Foreskin melanocyte (primary cell): ENCODE measurements at places on chromosomes 6 and 20.

- no peak for DNase-seq
Observed at GRCh38 chr20:12740647-12741046, 268.1 kb upstream of the SPTLC3 start.

DNA sequence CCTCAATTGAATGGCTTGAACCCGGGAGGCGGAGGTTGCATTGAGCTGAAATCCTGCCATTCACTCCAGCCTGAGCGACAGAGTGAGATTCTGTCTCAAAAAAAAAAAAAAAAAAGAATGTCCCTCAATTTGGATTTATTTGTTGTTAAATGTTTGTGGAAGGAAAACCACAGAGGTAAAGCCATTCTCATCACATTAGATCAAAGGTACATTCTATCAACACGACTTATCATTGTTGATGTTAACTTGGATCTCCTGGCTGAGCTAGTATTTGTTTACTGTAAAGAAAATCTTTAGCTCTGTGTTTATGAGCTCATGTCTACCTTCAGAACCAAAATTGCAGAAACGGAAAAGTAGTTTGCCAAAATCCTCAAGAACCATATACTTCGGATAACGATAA is 91.4 kb upstream of the SALL4 start:
- DNase-seq, result no peak

GRCh38 chr20:58665606-58666005 is 14.5 kb downstream of the STX16 start:
- DNase-seq, result no peak

DNA sequence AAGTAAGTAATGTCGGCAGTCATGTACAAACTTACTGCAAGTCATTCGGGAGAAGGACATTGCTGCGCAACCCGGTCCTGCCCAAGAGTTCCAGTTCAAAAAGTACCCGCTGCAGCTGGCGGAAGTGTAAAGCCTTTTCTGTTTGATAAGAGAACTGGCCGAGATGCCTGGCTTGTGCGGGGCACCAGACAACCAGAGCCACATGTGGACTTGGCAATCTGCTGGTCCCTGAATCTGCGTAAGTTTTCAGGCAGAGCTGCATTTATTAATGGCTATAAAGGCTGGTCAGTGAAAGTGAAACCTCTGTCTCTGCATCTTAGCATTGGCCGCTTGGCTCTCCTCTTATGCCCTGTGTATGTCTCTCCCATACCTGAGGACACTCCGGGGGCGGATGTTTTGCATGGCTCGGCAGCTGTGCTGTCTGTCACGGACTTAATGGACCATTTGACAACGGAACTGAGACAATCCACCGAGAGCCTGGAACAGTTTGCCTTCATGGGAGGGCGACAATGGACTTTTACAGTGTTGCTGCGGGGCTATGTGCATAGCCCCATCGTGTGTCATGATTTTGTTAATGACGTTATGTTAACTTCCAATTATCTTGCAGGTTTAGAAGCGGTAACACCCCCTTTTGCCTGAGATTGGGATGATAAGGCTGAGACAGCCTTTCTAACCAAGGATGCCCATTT is 19.8 kb upstream of the RGS17 start:
- no peak for DNase-seq

DNA sequence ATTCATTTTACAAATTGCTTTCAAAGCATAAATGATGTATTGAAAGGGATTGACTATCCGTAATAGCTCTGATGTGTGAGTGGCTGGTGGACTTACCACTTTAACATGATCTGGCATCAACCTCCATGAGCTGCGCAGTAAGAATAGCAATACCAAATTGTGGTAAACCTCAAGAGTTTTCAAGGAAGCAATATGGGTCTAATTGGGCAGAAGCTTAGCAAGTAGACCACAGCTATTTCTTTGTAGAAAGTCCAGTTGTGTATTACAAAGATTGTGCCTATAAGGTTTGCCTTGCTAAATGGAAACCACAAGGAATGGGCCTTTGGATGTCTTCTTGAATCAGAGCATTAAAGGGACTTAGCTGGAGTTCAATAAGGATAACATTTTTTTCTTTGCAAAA is 736.6 kb downstream of the KIF16B start:
- DNase-seq, result peak; percentile 42
